ENCODE measurements at places on chromosomes 11 and 22.
A peak's percentile ranks its signal among the peaks of the same experiment; 100 is the strongest.

DNA sequence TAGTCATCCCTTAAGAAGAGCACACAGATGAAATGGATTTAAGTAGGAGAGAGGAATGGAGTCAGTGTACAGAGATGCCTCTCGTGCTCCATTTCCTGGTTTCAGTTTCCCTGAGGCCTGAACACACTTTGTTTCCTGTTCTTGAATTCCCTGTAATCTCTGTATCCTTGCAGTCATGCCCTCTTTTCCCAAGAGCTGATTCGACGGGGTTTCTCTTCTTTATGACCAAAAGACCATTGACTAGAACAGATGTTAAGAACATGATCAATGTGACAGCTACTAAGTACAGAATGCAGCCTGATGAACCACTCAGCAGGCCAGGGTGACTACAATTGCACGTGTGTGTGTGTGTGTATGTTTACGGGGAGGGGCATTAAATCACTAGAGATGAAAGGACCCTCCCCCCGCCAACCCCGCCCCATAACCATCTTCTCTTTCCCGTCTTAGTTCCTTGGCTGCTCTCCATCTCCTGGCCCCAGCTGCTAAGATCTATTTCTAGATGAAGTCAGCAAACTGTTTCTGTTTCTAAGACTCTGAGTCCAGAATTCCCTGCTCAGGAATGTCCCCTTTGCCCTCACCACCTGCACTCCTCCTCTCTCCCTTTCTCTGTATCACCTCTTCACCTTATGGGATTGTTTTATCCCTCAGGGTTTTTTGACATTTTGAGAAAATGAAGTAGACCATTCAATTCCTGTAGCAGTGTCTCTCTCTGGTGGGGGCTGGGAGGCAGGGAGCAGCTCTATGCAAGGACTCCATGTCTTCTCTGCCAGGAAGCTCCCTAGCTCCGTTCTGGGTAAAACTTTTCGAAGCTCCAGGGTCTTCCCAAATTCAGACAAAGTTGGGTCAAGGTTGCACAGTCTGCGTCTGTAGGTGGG is 26.0 kb downstream of the SLC22A6 start:
- no peak for DNase-seq

GRCh38 chr11:125454047-125454446 is 42.0 kb downstream of the FEZ1 start:
- no peak for DNase-seq

DNA sequence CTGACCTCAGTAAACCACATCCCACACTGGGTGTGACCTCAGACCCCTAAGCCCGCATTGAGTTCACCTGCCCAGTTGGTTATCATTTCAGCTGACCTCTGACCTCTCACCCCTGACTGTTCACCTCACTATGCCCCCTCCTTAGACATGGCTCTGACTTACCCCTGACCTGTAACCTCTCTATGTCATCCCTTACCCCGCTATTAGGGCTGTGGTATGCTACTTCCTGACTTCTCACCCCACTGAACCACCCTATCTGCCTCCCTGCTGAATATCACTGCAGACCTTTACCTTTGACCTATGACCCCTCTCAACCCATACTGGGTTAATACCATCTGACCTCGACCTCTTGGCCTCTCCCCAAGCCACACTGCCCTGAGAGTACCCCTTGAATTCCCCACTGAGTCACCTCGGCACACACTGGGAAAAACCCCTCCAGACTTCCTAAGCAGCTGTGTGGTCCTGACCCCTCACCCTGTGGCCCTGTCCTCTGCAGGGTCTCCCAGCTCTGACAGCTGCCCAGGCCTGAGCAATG is 8.3 kb downstream of the PLCB3 start:
- peak; percentile 27 for DNase-seq

DNA sequence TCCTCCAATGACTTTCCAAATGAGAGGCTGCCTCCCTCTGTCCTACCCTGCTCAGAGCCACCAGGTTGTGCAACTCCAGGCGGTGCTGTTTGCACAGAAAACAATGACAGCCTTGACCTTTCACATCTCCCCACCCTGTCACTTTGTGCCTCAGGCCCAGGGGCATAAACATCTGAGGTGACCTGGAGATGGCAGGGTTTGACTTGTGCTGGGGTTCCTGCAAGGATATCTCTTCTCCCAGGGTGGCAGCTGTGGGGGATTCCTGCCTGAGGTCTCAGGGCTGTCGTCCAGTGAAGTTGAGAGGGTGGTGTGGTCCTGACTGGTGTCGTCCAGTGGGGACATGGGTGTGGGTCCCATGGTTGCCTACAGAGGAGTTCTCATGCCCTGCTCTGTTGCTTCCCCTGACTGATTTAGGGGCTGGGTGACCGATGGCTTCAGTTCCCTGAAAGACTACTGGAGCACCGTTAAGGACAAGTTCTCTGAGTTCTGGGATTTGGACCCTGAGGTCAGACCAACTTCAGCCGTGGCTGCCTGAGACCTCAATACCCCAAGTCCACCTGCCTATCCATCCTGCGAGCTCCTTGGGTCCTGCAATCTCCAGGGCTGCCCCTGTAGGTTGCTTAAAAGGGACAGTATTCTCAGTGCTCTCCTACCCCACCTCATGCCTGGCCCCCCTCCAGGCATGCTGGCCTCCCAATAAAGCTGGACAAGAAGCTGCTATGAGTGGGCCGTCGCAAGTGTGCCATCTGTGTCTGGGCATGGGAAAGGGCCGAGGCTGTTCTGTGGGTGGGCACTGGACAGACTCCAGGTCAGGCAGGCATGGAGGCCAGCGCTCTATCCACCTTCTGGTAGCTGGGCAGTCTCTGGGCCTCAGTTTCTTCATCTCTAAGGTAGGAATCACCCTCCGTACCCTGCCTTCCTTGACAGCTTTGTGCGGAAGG is 2.9 kb downstream of the APOC3 start:
- DNase-seq, result no peak

DNA sequence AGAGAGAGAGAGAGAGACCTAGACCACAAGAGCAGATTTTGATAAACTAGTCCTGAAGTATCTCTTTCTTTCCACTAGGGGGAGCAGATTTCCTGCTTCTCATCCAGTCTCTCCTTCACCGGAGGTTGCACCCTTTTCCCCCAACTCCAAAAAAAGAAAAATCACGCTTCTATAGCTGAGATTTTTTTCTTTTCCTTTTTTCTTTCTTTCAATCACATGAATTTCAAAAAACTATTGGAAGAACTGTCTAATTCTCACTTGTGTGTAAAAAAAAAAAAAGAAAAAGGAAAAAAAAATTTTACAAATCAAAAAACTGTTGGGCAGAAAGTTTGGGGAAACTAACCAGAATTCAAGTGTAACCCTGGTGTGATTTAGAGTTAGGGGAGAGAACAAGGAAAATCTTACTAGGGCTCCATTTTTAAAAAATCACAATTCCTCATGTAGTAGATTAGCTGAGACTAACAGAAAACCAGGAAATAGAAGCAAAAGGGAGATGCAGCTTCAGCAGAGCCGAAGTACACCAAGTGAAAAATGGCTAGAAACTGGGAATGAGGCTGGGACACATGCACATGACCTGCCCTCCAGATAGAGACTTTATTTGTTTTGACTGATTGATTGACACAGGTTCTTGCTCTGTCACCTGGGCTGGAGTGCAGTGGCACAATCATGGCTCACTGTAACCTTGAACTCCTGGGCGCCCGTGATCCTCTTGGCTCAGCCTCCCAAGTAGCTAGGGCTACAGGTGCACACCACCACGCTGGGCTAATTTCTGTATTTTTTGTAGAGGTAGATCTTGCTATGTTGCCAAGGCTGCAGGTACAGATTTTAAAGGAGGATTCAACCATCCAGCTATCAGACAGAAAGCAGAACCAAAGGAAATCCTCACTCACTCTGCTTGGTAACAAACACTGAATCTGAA is 27.1 kb downstream of the SDHD start:
- DNase-seq, result peak; percentile 75

DNA sequence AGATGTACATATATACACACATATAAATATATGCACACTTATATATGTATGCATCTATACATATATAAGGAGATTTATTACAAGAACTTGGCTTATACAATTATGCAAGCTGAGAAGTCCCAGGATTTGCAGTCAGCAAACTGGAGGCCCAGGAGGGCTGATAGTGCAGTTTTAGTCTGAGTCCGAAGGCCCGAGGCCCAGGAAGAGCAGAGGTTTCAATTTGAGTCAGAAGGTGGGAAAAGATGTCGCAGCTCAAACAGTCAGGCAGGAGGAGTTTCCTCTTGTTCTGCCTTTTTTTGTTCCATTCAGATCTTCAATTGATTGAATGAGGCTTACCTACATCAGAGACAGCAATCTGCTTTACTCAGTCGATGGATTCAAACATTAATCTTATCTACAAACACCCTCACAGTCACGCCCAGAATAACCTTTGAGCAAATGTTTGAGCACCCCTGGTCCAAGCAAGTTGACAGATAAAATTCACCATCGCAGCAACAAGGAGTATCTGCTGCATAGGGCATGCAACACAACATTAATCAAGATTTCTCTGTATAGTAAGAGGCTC is 4.0 kb upstream of the SGSM1 start:
- no peak for DNase-seq

DNA sequence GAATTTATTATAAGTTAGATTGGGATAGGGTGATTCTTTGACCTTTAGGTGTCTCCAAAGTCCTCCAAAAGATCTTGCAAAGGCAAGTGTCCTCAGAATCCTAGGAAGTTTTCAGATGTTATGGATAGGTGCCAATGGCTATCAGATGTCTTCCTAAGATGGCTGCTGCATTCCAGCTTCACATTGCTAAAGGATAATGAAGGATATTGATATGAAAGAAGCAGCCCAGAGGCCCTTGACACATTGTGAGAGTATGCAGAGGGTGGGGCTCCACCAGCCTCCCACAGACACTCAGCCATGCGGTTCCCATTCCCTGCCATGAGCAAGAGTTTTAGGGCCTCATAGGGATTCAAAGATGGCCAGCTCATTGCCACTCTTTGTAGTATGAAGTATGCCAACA is 22.3 kb upstream of the GLYATL2 start:
- DNase-seq, result no peak

All from inflammatory macrophage treated with lipopolysaccharide for 1 hour (primary cell).